ENCODE measurements at places on chromosomes 7 and 10.

DNA sequence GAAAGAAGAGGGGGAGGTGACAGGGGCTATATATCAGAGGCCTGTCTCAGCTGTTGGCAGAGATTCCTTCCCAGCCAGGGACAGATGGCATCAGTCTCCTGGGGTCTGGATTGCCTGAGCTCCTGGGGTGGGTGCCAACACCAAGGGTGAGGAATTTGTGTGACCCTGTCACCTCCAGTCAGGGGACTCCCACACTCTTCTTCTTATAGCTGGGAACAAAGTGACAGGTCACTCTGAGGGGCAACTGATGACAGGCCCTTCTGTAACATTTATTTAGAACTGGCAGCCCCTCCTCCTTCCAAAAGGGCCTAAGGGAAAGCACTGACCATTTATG is 53.7 kb upstream of the DUSP5 start:
- DNase-seq: no peak

- no peak for DNase-seq
These were observed 52.6 kb upstream of the DNAAF5 start for GRCh38 chr7:673681-674453.

DNA sequence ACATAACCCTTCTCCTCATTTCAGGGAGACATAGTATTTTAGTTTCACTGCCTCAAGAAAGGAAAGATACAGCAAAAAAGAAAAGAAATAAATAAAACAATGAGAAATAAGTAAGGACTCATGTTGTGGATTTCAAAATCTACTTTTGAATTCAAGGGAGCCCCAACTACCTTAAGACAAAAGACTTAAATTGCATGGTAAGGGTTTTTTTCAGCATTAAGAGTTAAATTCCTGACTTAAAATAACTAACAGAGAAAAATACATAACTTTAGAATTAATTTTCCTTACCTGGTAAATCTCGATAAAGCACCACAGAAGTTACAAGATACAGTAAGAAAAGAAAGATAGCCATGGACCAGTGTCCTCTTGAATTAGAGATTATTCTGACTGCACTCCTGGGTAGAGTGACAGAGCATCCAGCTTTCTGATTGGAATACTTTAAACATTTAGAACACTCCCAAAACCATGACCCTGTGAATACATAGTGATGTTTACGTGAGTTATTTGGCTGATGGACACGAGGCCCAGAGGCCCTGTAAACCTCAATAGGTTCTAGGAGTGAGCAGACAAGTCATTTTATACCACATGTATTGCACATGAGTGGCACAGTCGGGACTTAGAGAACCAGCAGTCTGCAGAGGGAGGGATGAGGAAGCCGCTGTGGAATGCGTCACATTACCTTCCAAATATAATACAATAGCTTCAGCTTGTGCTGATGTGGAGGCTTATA is 292.5 kb upstream of the SEMA3C start:
- DNase-seq: no peak

DNA sequence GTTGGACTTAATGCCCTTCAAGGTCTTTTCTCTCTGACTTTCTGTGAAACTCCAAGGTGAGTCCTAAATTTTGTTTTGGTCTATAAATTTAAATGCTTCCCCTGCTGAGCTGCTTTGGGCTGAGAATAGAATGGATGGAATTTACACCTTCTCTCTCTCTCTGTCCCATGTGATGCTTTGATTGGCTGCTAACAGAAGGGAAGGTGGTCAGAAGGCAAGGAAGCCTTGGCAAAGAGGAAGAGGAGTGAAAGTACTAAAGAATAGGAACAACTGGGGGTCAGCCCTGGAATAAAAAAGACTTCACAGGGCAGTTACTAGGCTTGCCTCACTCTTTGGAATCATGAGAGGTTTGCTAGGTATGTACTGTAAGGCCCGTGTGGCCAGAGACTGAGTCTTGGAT is 260.2 kb downstream of the AUTS2 start:
- no peak for DNase-seq

GRCh38 chr7:6237011-6237410 is 35.4 kb downstream of the CYTH3 start:
- no peak for DNase-seq
